ENCODE measurements at places on chromosomes 2 and 18. TPM values are rescaled to one million over a fixed set of nuclear protein-coding genes. Genes with fewer than 3 reads are reported as not detected.

GRCh38 chr2:206189691-206190090 is 30.0 kb downstream of the EEF1B2 start:
- DNase-seq, result no peak

GRCh38 chr2:181174611-181175580 is 194.5 kb downstream of the UBE2E3 start:
- no peak for DNase-seq

GRCh38 chr2:140567734-140568133 is 1563.1 kb downstream of the LRP1B start:
- no peak for DNase-seq

DNA sequence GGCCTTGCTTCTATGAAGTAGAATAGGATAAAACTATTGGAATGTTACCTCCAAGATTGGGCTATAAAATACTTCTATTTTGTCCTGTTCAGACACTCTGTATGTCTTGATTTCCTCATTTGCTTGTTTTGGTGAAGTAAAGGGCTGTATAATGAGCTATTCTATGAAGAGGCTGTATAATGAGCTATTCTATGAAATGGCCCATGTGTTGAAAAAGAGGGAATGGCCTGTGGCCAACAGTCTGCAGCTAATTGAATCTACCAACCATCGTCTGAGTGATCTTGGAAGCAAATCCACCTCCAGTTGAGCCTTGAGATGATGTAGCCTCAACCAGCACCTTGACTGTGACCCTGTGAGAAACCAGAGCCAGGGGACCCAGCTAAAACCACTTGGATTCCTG is 3.8 kb upstream of the SGPP2 start:
- no peak for DNase-seq

- no peak for DNase-seq
These were observed 64.7 kb upstream of the SLC8A1 start for GRCh38 chr2:40516604-40517003.

GRCh38 chr2:46447649-46448048 is 31.7 kb upstream of the TMEM247 start:
- no peak for DNase-seq

GRCh38 chr18:845152-845819 is 33.2 kb upstream of the YES1 start:
- no peak for DNase-seq

DNA sequence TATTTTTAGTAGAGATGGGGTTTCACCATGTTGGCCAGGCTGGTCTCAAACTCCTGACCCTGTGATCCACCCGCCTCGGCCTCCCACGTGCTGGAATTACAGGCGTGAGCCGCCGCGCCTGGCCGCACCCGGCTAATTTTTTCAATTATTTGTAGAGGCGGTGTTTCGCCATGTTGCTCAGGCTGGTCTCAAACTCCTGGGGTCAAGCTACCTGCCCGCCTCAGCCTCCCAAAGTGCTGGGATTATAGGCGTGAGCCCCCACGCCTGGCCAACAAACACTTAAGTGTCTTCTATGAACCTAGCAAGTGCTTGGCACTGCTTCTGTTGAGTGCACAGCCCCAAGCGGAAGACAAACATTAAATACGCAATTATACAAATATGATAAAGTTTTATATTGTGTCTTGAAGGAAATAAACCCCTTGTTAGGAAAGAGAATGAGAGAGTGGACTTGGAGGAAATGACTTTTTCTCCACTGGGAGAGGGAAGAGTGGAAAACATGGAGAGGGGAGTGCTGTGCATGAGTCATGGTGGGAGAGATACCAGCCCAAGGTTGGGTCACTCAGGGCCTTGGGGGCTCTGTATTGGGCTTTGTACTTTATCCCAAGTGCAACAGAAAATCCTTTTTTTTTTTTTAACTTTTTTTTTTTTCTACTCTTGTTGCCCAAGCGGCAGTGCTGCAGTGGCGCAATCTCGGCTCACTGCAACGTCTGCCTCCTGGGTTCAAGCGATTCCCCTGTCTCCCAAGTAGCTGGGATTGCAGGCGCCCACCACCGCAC is 41.4 kb upstream of the ACTR2 start:
- DNase-seq, result no peak

DNA sequence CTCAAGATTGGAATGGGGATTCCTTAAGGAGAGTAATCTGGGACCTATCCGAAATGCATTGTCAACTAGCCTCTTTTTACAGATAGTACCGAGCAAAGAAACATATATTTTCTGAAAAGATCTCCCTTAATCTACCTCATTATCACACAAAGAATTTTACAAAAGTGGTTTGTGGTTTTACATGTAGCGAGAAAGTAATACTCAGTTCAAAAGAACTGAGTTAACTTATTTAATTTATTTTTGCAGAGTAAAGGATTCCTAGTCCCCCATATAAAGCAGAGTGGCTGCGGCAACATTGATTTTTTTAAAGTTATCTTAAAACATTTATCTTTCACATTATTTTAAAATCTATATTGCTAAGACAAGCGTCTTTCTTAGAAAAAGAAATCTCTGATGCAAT is 15.9 kb upstream of the SOS1 start:
- DNase-seq, result no peak

GRCh38 chr2:158131919-158132566 is 30.4 kb downstream of the UPP2 start:
- no peak for DNase-seq

DNA sequence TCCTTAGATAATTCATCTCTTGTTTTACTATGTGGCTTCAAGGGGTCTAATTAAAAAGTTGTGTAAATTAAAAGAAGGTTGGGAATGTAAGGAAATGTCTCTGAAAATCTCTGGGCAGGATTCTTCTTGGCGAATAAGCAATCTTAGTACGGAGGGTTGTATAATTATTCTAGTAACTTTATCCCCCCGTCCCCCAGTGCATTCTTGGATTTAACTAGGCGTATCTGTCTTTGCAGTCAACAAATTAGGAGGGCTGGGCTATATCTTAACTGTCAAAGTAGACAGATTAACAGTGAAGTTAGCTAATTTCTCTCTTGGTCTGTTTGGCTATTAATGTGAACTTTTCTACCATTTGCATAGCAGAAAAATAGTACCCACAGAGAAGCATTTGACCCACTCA is 329.8 kb upstream of the THUMPD2 start:
- no peak for DNase-seq

DNA sequence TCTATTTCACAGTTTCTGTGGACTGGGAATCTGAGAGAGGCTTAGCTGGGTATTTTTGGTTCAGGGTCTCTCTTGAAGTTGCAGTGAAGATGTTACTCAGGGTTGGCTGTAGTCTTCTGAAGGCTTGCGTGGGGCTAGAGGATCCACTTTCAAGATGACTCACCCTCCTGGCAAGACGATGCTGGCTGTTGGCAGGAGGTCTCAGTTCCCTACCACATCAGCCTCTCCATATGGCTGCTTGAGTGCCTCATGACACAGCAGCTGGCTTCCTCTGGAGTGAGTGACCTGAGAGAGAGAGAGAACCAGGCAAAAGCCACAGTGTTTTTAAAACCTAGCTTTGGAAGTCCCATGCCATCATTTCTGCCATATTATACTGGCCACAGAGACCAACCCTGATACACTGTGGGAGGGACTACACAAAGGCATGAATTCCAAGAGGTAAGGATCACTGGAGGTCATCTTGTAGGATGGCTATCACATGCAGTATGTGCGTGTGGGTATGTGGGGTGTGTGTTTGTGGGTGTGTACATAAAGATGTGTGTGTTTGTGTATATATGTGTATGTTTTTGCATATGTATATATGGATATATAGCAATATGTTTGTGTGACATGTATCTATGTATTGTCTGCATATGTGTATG is 25.1 kb downstream of the DNPEP start:
- DNase-seq, result peak; percentile 64

DNA sequence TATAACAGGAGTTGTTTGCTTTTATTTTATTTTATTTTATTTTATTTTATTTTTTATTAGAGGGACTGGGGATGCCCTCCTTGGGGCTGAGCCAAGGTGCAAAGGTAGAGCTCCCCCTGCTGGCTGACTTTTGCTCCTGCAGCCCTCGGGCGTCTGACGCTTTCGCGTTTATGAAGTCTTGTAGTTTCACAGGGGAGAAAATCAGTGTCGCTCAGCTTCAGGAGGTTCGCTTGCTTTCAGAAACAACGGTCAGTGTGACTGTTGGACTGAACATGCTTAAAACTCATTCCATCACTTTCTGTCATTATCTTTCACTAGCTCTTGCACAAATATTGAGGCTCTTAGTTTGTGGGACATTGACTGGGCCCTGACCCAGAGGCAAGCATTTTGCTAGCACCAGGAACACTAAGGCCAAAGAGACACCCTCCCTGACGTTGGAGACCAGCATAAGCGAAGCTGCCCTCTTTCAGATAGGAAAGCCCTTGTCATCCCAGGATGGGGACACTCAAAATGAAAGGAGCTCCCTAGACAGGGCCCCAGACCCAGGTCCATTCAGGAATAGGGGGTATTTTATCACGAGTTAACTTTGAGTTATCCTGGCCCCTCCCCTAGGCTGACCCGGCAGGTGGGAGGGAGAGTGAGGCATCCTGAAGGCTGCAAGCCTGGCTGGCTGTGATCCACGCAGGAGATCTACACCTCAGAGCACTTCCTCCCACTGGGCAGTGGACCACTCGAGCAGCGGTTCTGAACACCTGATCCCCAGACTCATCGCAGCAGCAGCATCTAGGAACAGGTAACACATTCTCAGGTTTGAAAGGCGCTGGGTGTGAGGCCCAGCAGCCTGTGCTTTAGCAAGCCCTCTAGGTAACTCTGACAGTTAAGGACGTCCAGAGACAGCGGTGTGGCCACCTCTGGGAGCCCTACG is 34.4 kb downstream of the LGALSL start:
- peak; percentile 75 for DNase-seq

DNA sequence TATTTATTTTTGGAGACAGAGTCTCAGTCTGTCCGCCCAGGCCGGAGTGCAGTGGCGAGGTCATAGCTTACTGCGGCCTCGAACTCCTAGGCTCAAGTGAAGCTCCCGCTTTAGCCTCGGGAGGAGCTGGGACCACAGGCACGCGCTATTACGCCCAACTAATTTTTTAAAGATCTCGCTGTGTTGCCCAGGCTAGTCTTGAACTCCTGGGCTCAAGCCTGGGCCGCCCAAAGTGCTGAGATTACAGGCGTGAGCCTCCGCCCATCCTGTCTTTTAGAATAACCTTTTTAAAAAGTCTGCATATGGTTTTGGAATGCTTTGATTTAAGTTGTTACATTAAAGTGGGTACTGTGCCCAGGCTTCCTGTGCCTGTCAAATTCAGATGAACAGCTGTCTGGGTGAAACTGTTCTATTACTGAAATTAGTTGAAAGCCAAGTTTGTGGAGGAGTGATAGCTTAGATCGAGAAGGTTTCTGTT is 944 bp downstream of the RAB3GAP1 start:
- DNase-seq, result no peak

DNA sequence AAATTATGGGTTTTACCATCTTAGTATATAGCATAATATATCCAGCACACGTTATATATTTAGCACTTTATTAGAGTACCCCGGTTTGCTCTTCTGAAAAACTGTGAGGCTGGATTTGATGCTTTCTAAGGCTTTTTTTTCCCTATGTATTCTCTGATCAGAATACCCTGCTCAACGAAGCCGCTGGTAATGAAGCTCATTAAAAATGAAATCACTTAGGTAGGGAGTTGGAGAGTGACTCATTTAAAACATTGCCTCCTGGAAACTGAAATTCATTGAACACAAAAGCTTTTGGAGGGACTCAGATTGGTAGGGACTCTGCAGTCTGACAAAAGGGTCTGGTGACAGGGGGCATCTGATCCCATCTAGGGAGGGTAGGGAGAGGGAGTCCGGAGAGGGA is 365.4 kb upstream of the MEX3C start:
- no peak for DNase-seq

- no peak for DNase-seq
These were observed 27.0 kb upstream of the SELENOI start for GRCh38 chr2:26318950-26319349.

GRCh38 chr2:177243073-177243472 is 21.5 kb downstream of the NFE2L2 start:
- no peak for DNase-seq

DNA sequence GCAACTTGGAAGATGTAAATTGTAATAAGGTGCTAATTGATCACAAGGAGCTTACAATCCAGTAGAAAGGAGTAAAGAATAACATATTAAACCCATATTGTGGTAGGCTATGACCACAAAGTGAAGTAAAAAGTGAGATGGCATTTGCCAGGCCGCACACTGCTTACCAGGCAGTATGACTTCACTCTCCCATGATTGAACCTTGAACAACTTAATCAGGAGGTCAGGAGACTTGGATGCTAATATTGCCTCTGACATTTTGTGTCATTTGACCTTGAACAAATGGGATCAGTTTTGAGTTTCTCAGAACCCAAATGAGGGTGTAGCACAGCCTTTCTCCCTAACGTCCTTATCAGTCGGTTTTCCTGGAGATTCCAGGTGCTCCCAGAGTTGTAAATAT is 44.0 kb downstream of the SLC9A2 start:
- no peak for DNase-seq

- DNase-seq, result no peak
These were observed 3.8 kb upstream of the LTBP1 start for GRCh38 chr2:32942793-32943485.

GRCh38 chr18:45962461-45962860 is 4.7 kb downstream of the EPG5 start:
- no peak for DNase-seq

- no peak for DNase-seq
These were observed 25.0 kb downstream of the CYBRD1 start for GRCh38 chr2:171547256-171547655.

- DNase-seq, result peak; percentile 79
These were observed 3.5 kb downstream of the CDK5R2 start for GRCh38 chr2:218962859-218963492.

- no peak for DNase-seq
These were observed 589.1 kb upstream of the SLC8A1 start for GRCh38 chr2:41040782-41041520.

- no peak for DNase-seq
These were observed 8.4 kb downstream of the HOXD8 start for GRCh38 chr2:176137906-176138305.

Gene TMEM169
- 0.15 TPM for total RNA-seq

Gene TDRD15
- not detected for total RNA-seq

Gene ALPI
- total RNA-seq, result not detected

Gene DTNA
- 140 TPM for total RNA-seq

Gene FAHD2A
- total RNA-seq, result 46.3 TPM

Gene UGT1A5
- total RNA-seq, result not detected

Gene GPR17
- total RNA-seq, result 0.25 TPM

Gene TCF23
- 0.10 TPM for total RNA-seq

Gene GMPPA
- total RNA-seq, result 21.6 TPM

Gene GCKR
- not detected for total RNA-seq

Gene REG3G
- not detected for total RNA-seq

Gene IL18R1
- total RNA-seq, result 1.3 TPM

Gene ADRA2B
- 5.0 TPM for total RNA-seq

Gene GREB1L
- 7.2 TPM for total RNA-seq

Gene SCG2
- not detected for total RNA-seq

Gene RRM2
- 1.3 TPM for total RNA-seq

Gene IMP4
- total RNA-seq, result 59.8 TPM

Gene LCT
- not detected for total RNA-seq

Gene CHRND
- not detected for total RNA-seq

Gene ADGRF3
- total RNA-seq, result not detected

Gene MYO1B
- 16.0 TPM for total RNA-seq

Gene ZBTB14
- 8.5 TPM for total RNA-seq

Gene MRO
- 4.0 TPM for total RNA-seq

Gene GALR1
- not detected for total RNA-seq
